ENCODE measurements at places on chromosomes 7 and 10.

DNA sequence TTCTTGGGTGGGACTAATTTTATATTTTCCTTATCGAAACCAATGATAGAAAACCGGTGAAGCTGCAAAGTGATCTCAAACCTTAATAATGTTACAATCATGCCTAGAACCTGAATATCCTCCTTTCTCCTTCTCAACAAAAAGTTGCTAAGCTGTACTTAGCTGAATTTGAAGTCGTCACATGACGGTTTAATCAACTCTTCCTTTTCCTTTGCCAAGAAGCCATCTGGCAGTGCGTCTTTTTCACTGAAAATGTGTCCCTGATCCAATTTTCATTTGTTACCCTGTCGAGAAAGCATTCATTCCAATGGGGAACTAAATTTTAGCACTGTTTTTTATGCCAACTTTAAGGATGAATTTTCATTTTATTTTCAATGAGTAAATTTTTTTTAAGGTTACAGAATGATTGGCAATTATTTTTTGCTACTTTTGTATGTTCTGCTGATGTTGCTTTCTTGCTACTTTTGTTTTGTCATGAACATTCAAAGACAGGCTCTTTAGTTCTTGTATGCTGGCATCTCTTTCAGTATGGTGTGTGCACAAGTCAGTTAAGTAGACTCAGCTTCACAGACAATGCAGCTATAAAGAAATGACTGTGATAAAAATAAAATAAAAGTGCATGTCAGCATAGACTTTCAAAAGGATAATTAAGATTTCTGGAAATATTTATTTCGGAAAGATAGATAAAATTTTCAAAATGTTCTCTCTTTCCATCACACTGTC is 980.0 kb downstream of the DNAJB9 start:
- DNase-seq, result no peak

GRCh38 chr7:71491336-71491735 is 359.4 kb downstream of the GALNT17 start:
- no peak for DNase-seq

- DNase-seq, result no peak
Observed at GRCh38 chr7:151137076-151137675, 30.3 kb downstream of the GBX1 start.

- DNase-seq, result no peak
Observed at GRCh38 chr10:4319870-4320367, 506.1 kb upstream of the AKR1E2 start.
